NCI-H1436 (cell line): ENCODE measurements at places on chromosomes 3 and 15.

DNA sequence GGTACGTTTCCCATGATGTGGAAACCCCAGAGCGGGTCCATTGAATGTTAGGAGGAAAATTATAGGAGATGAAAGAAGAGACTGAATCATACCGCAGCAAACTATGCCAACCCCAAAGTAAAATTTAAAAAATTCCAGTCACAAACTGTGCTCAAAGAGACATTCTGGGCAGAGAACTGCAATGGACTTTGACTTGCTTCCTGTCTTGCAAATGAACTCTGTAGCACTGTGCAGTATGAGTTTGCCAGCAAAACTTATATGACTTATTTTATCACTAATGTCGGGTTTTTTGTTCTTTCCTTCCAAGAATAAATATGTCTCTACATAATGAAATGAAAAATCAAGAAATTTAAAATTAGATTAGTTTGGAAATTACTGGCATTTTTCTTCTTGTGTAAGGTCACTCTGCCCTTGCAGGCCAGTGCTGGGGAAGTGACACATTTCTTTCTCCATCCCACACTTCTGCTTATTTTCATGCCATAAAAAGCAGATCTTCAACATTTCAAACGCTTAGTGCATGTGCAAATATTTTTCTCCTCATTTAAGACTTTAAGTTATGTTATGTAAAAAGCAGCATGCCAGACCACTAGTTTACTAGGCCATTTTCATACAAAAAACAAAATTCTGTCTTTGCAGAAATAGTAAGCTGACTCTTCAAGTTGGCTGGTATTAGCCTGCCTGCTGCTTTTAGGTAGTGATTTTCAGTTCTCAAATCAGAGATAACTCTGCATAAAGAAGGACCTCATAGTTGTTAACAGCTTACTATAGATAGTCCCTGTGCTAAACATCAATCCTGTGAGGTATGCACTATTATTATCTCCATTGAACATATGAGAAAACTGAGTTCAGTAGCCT is 32.2 kb upstream of the SSR3 start:
- DNase-seq = no peak

DNA sequence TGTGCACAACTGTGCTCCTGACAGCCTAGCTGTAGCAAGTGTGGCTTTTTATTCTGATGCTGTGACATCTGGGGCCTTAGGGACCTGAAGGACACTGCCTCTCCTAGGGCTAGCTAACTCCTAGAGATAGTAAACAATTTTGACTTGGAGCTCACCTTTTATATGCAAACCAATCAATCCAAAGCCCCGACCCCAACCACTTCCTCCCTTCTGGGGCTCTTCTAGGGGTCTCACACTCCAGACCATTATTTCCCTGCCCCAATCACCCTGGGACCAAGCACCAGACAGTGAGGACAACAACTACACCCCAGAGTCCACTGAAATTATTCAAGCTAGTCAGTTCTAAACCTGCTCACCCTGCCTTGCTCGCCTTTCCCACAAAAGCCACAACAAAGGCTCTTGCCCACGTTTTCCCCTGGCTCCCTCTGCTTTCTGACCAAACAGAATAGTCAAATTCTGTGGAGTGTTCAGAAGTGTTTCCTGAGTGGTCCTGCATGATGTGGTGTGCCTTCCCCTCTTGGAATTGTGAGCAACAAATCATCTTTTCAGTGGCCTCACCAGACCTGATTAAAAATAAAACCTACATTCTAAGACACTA is 84.2 kb upstream of the WNT5A start:
- no peak for DNase-seq

DNA sequence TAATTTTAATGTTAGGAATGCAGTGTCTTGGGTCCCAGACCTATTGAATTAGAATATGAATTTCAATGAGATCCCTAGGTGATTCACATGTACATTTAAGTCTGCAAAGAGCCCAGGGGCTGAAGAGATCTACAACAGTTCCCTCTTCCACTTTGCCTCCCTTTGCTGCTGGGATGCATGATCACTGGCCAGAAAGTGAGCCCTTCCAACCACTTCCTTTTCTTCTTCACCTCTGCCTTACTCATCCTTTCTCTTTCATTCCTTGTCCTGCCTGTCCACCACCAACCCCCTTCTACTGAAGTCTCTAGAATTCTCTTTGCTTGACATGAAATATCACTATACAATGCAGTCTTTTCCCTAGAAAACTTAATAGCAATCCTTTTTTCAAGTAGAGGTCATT is 222.4 kb upstream of the LRIG1 start:
- DNase-seq = no peak

DNA sequence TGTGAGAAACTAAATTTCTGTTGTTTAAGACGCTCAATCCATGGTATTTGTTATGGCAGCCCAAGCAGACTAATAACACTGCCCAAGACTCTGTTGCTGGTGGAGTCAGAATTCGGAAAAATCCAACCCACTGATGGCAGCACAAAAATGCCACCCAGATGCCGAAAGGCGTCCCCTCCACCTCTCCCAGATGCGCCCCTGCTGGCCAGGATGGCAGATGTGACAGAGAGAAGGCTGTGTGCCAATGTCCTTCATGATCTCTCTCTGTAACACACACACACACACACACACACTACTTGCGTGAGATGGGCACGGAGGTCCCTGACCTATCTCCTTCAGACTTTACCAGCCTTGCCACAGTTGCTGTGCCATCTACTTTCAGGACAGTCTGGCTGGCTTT is 10.9 kb upstream of the LYSMD4 start:
- DNase-seq = no peak

- DNase-seq = peak; percentile 58
Observed at GRCh38 chr15:92655178-92655995, at the start of gene FAM174B. Gene FAM174B (minus strand): TSS chr15:92655775.

- no peak for DNase-seq
Observed at GRCh38 chr15:101448336-101448735, 41.2 kb downstream of the PCSK6 start.
